Fibroblast of lung (primary cell): ENCODE measurements at places on chromosomes 7 and 10. TPM values are rescaled to one million over a fixed set of nuclear protein-coding genes. Genes with fewer than 3 reads are reported as not detected.

GRCh38 chr10:31677195-31678138, 251.2 kb downstream of the ARHGAP12 start:
- peak; percentile 20 for DNase-seq

DNA sequence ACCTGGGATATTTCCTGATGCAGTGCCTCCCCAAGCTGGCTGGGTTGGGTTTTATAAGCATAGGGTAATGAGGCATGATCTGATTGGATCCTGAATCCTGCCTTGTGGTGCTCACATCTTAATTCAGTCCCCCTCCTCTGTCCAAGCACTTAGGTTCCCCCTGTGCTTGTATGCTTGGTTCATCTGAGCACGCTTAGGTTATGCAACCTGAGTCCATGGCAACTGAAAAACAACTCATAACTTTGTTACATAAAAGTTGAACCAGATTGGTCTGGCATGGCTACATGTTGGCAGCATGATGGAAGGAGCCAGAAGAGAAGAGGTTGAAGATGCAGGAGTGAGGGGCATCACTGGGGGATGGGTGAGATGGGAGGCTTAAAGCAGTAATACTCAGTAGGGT, 57.3 kb upstream of the OSBPL3 start:
- DNase-seq: no peak

DNA sequence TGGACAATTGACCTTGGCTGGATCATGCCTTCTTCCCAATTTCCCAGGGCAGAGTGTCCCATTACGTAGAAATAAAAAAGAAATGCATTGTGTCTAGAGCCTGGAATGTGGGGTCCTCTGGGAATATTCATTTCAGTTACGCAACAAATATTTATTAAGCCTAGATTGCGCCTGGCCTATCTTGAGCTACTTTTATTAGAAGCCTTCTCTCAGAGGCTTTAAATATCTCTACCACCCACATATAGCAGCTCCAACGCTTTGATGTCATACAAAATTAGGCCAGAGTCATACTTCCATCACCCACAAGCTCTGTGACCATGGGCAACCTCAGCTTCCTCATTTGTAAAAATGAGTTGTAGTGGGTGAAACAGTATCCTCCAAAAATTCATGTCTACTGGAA, 24.9 kb upstream of the CARD11 start:
- no peak for DNase-seq

Gene VIPR2
- total RNA-seq: under 0.01 TPM in 1 of 2 replicates, not detected in the other

GRCh38 chr10:132602614-132603013, 65.0 kb downstream of the INPP5A start:
- DNase-seq: no peak

DNA sequence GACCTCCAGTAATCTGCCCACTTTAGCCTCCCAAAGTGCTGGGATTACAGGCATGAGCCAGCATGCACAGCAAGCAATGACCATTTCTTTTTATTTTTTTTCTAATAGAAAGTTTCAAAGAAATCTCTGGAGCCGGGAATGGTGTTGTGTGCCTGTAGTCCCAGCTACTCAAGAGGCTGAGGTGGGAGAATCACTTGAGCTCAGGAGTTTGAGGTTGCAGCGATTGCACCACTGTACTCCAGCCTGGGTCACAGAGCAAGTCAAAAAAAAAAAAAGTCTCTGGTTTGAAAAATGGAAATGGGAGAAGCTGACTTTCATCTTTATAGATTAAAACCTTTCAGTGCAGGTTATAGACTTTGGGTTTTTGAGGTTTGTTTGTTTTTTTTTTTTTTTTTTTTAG, 44.8 kb upstream of the KMT2E start:
- no peak for DNase-seq

Gene FAM25C
- total RNA-seq: not detected in 2 replicates

Gene CALML5
- not detected in 2 replicates for total RNA-seq

Gene SEPTIN7
- total RNA-seq: 144 and 181 TPM in 2 replicates

DNA sequence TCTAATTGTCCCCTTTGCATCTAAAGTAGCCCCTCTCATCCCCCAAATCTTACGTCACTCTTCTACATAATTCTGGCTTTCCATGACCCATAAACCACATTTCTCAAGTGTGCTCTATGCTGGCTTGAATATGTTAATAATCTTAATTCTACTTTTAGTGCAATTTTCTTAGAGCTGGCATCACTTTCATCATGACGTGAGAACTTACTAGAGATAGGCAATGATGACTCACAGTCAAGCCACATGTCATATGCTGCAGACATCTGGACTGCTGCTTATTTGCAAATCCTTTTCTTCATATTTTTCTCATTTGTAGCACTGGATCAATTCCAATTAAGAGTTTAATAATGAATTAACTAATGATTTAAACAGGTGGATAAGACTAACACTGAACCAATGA, 260.7 kb upstream of the PRKCQ start:
- DNase-seq: peak; percentile 94

GRCh38 chr7:13822678-13823077, 166.8 kb downstream of the ETV1 start:
- peak; percentile 65 for DNase-seq

GRCh38 chr10:113122947-113123346, 172.9 kb downstream of the TCF7L2 start:
- no peak for DNase-seq

DNA sequence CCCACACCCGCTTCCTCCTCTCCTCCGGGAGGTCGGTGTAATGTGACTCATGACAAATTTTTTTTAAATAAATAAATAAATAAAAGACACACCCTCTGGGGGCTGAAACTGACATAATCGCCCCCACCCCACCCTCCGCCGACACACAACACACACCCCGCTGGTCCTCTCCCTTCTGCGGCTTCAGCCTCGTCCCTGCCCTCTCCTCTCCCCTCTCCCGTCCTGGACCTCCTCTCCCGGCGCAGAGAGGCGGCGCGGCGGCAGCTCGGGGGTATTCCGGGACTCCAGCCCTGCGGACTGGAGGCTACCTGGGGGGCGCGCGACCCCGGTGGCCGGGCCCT, 686 bp downstream of the ABI1 start:
- DNase-seq: peak; percentile 79

DNA sequence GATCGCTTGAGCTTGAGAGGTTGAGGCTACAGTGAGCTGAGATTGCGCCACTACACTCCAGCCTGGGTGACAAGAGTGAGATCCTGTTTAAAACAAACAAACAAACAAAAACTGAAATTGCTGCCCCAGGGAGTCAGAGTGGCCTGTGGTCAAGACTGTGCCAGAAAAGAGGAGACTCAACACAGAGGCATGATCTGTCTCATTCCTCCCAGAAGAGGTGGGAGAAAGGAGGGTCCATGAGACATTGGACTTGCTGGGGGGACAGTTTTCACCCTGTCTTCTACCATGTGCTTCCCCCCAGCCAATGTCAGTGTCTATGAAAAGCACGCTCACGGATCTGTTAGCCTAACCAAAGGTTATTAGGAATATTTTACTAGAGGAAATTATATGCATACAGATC, 3.2 kb downstream of the ZNF853 start:
- DNase-seq: no peak

DNA sequence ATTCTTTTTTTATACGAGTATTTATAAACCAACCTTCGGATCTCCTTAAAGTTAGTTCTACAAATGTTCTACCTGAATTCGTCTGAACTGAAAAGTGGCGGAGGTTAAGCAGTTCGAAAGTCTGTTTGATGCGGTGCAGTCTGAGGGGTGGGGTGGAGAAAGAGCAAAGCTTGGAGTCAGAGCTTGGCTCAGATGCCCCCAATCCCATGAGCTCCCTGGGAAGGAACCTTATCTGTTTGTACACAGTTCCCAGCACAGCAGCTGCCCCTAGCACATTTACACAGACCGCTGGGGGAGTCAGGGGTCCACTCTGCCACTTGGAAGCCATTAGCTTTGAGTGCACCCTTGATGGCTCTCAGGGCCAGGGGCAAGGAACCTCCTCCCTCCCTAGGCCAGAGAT, 30.8 kb downstream of the CPXM2 start:
- no peak for DNase-seq

DNA sequence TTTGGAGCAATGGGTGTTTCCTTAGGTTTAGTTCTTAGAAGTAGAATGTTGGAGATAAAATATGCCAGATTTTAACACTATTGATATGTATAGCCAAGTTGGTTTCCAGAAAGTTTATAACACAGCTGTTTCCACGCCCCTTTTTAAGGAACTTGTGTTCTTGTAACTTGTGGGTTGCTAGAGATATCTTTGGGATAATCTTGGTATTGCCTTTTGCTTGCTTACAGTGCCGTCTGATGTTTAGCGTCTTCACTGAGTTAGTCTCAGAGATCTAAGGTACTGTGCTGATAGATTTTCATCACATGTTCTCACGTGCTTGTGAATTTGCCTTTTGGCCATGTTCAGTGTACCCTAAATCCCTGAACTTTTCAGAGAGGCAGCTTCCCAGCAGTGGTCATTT, 12.4 kb downstream of the TMEM248 start:
- no peak for DNase-seq

DNA sequence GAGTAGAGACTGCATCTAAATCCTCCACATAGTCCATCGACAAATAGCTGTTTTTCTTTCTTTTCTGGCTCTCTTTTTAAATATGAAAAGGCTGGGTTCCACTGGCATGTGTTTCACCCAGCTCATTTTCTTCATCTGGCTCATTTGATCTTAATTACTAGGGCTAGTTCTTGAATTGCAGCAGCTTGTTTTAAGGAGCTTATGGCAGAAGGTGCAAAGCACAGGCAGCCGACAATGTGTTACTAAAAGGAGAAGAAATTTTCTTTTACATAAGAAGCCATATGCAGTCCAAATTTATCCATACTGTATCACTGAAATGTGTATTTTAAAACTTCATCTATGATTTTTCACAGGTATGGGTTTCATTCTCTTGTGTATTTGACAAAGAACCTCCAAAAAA, 205.6 kb upstream of the PTER start:
- no peak for DNase-seq

- DNase-seq: no peak
Measured at GRCh38 chr10:71079761-71080380, 132.5 kb upstream of the UNC5B start.

DNA sequence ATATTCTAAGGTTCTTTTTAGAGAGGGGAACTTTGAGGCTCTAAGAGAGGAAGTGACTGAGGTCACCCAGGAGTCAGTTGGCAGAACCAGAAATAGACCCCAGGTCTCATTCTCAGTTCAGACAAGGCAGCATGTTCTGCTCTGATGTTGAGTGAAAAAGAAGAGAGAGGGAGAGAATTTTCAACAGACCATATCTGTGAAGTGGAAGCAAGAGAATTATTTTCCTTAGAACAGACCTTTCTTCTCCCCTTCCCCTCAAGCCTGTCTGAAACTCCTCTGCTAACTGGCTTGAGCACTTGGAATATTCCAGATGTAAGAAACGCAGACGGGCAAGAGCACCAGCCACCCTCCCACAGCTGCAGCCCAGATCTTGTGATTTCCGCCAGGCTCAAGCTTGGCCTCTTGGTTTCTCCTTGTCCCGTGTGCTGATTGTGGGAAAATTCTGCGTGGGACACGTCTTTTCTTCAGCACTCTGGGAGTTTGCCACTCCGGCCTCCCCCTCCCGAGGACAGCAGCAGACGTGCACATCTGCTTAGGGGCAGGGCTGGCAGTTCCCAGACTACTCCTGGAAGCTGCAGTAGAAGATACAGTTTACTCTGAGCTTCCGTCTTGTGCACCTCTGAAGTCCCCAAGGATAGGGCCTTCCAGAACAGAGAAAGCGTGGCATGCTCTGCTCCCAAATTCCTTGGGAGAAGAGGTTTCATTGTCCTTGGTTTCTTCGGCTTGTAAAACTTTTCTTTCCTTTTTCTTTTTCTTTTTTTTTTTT, 22.7 kb upstream of the IKZF1 start:
- DNase-seq: no peak

Gene CHST12
- total RNA-seq: 1.5 and 3.5 TPM in 2 replicates

Gene MALRD1
- 1.3 and 1.7 TPM in 2 replicates for total RNA-seq
